Activated naive CD4-positive, alpha-beta T cell treated with anti-CD3 and anti-CD28 coated beads for 36 hours (primary cell): ENCODE measurements at places on chromosomes 7 and 10.

DNA sequence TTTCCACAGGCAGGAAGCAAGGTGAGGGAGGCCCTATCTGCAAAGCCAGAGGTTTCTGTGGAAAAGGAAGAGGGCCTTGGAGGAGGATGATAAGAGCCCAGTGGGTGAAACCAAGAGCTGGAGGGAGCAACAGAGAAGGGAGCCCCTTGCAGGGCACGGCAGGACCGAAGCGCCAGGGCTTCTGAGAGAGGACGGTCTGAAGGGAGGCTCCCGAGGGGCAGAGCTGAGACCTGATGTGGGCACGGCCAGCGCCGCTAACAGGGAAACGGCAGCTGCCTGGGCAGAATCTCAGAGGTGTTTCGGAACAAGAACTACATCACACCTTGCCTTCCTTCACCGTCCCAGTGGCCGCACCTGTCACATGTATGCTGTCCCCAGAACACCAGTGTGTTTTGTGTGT, 144.3 kb upstream of the ADARB2 start:
- H3K4me1 ChIP-seq, result no peaks in the 10 kb centered on the region
- no peaks in the 10 kb centered on the region for H3K36me3 ChIP-seq
- DNase-seq, result no peak
- no peaks in the 10 kb centered on the region for H3K27me3 ChIP-seq

GRCh38 chr7:4830176-4830575, 31.7 kb downstream of the PAPOLB start:
- H3K36me3 ChIP-seq, result no peaks in the 10 kb centered on the region
- H3K27me3 ChIP-seq, result no peaks in the 10 kb centered on the region
- H3K4me1 ChIP-seq, result peaks cover 2% of the 10 kb centered on the region
- no peak overlapping the region for H3K4me3 ChIP-seq

GRCh38 chr10:124384172-124384571, 34.6 kb downstream of the OAT start:
- H3K27me3 ChIP-seq, result peaks cover 28% of the 10 kb centered on the region
- no peak overlapping the region for H3K27ac ChIP-seq
- DNase-seq, result no peak
- no peaks in the 10 kb centered on the region for H3K36me3 ChIP-seq

DNA sequence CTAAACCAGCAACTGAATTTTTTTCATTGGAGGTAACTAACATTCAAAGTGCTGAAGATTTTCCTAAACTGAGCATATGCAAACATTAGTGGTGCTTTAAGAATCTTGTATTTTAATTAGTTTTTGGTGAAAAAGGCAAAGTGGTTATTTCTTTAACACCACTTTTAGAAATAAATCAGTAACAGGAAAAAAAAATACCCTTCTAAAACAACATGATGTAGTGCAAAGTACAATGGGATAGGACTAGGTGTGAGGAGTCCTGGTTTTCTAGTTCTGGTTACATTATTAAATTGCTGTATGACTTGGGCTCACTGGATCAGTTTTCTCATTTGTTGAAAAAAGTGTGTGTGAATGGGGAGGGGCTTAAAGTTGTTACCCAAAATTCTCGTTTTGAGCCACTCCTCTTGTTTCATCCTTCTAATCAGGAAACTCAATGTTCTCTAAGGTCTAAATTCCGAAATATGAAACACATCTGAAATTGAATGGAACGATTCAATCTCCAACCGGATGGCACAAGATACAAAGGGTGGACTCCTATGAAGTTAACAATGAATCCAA, 1.8 kb downstream of the WASL start:
- H3K4me3 ChIP-seq, result peak overlapping the region; percentile 95
- peak overlapping the region; percentile 89 for H3K27ac ChIP-seq
- peaks cover 57% of the 10 kb centered on the region for H3K4me1 ChIP-seq
- peaks cover 6% of the 10 kb centered on the region for H3K36me3 ChIP-seq
- DNase-seq, result no peak

GRCh38 chr7:104156842-104157277, 51.0 kb downstream of the ORC5 start:
- H3K4me3 ChIP-seq, result no peak overlapping the region
- no peaks in the 10 kb centered on the region for H3K4me1 ChIP-seq
- H3K27me3 ChIP-seq, result no peaks in the 10 kb centered on the region
- peaks cover 11% of the 10 kb centered on the region for H3K36me3 ChIP-seq

DNA sequence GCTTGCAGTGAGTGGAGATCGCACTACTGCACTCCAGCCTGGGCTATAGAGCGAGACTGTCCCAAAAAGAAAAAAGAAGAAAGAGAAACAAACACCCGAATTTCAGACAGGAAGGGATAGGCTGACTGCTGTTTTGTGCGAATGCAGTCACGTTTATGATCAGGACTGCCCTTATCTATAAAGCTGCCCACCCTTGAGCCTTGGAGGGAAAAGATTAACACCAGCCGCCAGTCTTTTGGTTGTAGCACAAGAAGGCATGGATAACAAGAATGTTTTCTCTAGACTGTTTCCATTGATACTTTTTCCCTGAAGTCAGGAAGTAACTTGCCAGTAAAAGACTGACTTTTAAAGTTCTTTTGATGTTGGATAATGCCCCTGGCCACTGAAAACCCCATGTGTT, 314.0 kb downstream of the BICC1 start:
- H3K27ac ChIP-seq, result no peak overlapping the region
- peaks cover 1% of the 10 kb centered on the region for H3K27me3 ChIP-seq
- no peak for DNase-seq

- no peaks in the 10 kb centered on the region for H3K36me3 ChIP-seq
- no peak overlapping the region for H3K27ac ChIP-seq
- no peaks in the 10 kb centered on the region for H3K4me1 ChIP-seq
- no peak overlapping the region for H3K4me3 ChIP-seq
- H3K27me3 ChIP-seq, result no peaks in the 10 kb centered on the region
These were observed 211.4 kb downstream of the THSD7A start for GRCh38 chr7:11620406-11621253.

GRCh38 chr10:28431139-28431538, 101.8 kb upstream of the WAC start:
- no peaks in the 10 kb centered on the region for H3K36me3 ChIP-seq
- H3K27me3 ChIP-seq, result no peaks in the 10 kb centered on the region
- DNase-seq, result no peak
- H3K27ac ChIP-seq, result no peak overlapping the region
- no peak overlapping the region for H3K4me3 ChIP-seq

DNA sequence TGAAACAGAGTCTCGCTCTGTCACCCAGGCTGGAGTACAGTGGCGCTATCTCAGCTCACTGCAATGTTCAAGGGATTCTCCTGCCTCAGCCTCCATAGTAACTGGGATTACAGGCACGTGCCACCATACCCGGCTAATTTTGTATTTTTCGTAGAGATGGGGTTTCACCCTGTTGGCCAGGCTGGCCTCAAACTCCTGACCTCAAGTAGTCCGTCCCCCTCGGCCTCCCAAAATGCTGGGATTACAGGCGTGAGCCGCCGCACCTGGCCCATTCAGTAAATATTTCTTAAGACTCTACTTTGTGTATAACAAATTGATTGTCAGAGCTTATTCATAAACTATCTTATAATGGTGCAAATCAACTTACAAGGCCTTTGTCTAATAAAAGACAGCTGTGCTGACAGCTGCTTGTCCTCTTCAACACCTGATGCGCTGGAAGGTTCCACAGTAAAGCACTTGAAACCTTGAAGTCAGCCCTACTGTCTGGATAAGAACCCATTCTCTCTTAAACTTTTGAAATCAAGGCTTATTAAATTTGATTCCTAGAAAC, 14.7 kb downstream of the ECHDC3 start:
- H3K27ac ChIP-seq, result no peak overlapping the region
- DNase-seq, result no peak
- H3K36me3 ChIP-seq, result no peaks in the 10 kb centered on the region
- peaks cover 5% of the 10 kb centered on the region for H3K4me1 ChIP-seq

GRCh38 chr10:95403700-95404461, 113.1 kb upstream of the PDLIM1 start:
- no peaks in the 10 kb centered on the region for H3K4me1 ChIP-seq
- no peaks in the 10 kb centered on the region for H3K36me3 ChIP-seq
- no peak overlapping the region for H3K4me3 ChIP-seq
- no peaks in the 10 kb centered on the region for H3K27me3 ChIP-seq

- no peak overlapping the region for H3K27ac ChIP-seq
- no peaks in the 10 kb centered on the region for H3K27me3 ChIP-seq
- H3K36me3 ChIP-seq, result no peaks in the 10 kb centered on the region
- H3K4me3 ChIP-seq, result no peak overlapping the region
- no peaks in the 10 kb centered on the region for H3K4me1 ChIP-seq
These were observed 115.3 kb downstream of the PTPN20 start for GRCh38 chr10:47026301-47027107.

GRCh38 chr10:121307411-121307980, 290.7 kb downstream of the FGFR2 start:
- H3K36me3 ChIP-seq, result no peaks in the 10 kb centered on the region
- no peak overlapping the region for H3K4me3 ChIP-seq
- H3K27me3 ChIP-seq, result no peaks in the 10 kb centered on the region
- no peak overlapping the region for H3K27ac ChIP-seq

GRCh38 chr7:73612598-73613269, 11.6 kb downstream of the MLXIPL start:
- H3K4me3 ChIP-seq, result no peak overlapping the region
- no peak overlapping the region for H3K27ac ChIP-seq
- H3K4me1 ChIP-seq, result no peaks in the 10 kb centered on the region
- H3K27me3 ChIP-seq, result peaks cover 17% of the 10 kb centered on the region
- H3K36me3 ChIP-seq, result no peaks in the 10 kb centered on the region

GRCh38 chr7:50798126-50798525, 15.4 kb upstream of the GRB10 start:
- no peak for DNase-seq
- H3K27me3 ChIP-seq, result peaks cover 11% of the 10 kb centered on the region
- H3K4me1 ChIP-seq, result no peaks in the 10 kb centered on the region
- no peak overlapping the region for H3K27ac ChIP-seq

DNA sequence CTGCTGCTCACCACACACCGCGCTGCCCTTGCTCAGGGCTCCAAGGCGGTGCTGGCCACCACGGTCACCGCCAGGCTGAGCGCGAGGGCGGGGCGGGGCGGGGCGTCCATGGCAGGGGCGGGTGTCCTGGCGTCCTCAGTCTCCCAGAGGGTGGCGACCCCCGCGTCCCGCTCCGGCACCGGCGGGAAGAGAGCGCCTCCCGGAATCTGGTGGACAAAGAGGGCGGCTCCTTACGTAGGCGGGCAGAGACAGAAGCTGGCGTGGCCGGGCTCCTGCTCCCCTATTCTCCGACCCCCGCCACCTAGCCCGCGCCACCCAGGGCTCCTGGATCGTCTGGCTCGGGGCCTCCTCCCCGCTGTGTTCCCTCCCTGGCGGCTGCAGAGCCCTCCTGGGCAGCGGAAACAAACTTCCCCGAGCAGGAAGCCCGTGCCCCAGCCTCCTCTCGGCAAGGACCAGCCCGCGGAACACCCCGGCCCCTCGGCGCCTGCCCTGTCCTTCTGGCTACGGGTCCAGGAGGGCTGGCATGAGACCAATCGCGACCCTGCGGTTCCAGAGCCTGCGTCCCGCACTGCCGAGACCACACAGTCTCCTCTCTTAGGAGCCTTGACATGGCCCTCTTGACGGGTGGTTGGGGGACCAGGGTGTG, 133.8 kb upstream of the ZNF92 start:
- H3K27ac ChIP-seq, result no peak overlapping the region
- peaks cover 19% of the 10 kb centered on the region for H3K27me3 ChIP-seq
- peak overlapping the region; percentile 29 for H3K4me3 ChIP-seq
- H3K36me3 ChIP-seq, result no peaks in the 10 kb centered on the region
- no peaks in the 10 kb centered on the region for H3K4me1 ChIP-seq
- DNase-seq, result no peak

DNA sequence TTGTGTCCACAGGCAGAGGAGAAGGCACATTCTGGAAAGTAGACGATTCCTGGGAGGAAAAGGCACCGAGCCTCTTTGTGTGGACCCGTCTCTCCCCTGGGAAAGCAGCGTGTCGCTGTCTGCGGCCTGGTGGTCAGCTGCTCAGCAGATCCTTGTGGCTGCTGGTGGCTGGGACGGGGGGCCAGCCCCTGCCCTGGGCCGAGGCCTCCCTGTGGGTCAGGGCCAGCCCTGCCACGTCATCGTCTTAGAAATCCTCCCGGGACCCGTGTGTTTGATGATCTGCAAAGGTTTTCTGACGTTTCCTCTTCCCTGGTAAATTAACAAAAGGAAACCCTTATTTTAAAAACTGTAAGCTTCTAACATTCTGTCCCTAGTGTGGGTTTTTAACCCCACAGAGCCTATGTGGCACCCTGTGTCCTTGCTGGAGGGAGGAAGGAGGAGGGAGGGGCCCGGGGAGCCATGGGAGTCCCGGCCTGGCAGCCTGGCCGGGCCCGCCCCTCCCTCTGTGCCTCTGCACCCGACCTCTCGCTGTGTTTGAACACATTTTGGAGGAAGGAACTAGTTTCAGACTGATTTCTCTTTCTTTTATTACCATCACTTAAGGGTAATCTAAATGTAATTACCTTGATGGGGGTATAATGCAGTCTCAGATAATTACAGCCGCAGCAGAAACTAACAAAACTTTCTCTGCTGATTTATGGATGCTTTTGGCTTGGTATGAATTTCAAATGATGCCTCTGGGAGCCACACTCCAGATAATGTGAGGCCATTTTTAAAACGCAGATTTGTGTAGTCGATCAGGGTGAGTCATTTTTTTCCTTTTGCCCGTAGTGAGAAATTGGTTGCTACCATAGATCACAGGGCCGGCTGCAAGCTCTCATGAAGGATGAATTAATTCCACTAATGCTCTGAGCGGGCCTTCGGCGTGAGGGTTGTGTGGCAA, 85.5 kb downstream of the NKX6-2 start:
- H3K36me3 ChIP-seq, result peaks cover 27% of the 10 kb centered on the region
- DNase-seq, result no peak
- no peak overlapping the region for H3K27ac ChIP-seq
- no peaks in the 10 kb centered on the region for H3K27me3 ChIP-seq

GRCh38 chr10:124624895-124625294, 119.3 kb downstream of the FAM53B start:
- H3K36me3 ChIP-seq, result no peaks in the 10 kb centered on the region
- no peak overlapping the region for H3K27ac ChIP-seq
- no peak for DNase-seq
- H3K4me3 ChIP-seq, result no peak overlapping the region

GRCh38 chr7:16982640-16983350, 101.0 kb upstream of the AGR3 start:
- no peak overlapping the region for H3K4me3 ChIP-seq
- H3K27me3 ChIP-seq, result peaks cover 7% of the 10 kb centered on the region
- H3K4me1 ChIP-seq, result peaks cover 2% of the 10 kb centered on the region
- H3K36me3 ChIP-seq, result no peaks in the 10 kb centered on the region

GRCh38 chr10:52551046-52551445, 221.5 kb downstream of the MBL2 start:
- no peak for DNase-seq
- H3K27ac ChIP-seq, result no peak overlapping the region
- no peaks in the 10 kb centered on the region for H3K27me3 ChIP-seq
- H3K4me3 ChIP-seq, result no peak overlapping the region
- no peaks in the 10 kb centered on the region for H3K36me3 ChIP-seq
- H3K4me1 ChIP-seq, result no peaks in the 10 kb centered on the region

GRCh38 chr7:117470777-117471176, 9.0 kb upstream of the CFTR start:
- H3K4me1 ChIP-seq, result no peaks in the 10 kb centered on the region
- no peak overlapping the region for H3K27ac ChIP-seq
- DNase-seq, result no peak
- no peak overlapping the region for H3K4me3 ChIP-seq

GRCh38 chr10:132627666-132628531, 90.3 kb downstream of the INPP5A start:
- H3K36me3 ChIP-seq, result no peaks in the 10 kb centered on the region
- H3K4me1 ChIP-seq, result peaks cover 28% of the 10 kb centered on the region
- H3K27ac ChIP-seq, result no peak overlapping the region
- peak; percentile 38 for DNase-seq
- H3K4me3 ChIP-seq, result no peak overlapping the region
- no peaks in the 10 kb centered on the region for H3K27me3 ChIP-seq
